ENCODE measurements at places on chromosomes 11 and 22.

GRCh38 chr11:69145050-69145380 lies 10.7 kb upstream of the SMIM38 start:
- DNase-seq = no peak

DNA sequence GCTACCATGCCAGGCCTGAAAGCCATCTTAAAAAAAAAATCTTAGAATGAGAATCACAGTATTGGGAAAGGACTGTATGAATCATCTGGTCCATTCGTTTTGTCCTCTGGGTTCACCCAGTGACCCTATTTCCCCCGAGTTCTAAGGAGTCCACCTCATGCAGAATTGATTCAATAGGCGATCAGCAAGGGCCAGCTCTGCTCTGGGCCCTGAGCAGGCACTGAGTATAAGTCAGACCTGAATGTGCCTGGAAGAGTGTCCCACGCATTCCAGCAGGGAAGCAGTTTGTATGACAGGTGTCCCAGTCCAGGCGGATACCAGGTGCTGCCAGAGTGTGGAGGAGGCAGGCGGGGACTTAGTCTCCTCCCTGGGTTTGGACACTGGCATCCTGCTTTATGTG lies 883 bp upstream of the HMOX1 start:
- no peak for DNase-seq

- DNase-seq = no peak
These were observed 7.9 kb downstream of the PRR5 start for GRCh38 chr22:44709881-44710392.

- DNase-seq = no peak
These were observed 6.2 kb upstream of the RBM4B start for GRCh38 chr11:66683877-66684276.
